HCT116 (cell line): ENCODE measurements at places on chromosomes 11 and 22. TPM values are rescaled to one million over a fixed set of nuclear protein-coding genes. Genes with fewer than 3 reads are reported as not detected.

Gene ADM
- total RNA-seq = 87.2 TPM

GRCh38 chr11:3830088-3830487 is 10.7 kb downstream of the RHOG start:
- no peaks in the 10 kb centered on the region for H3K4me1 ChIP-seq

Gene NCR3LG1
- 1.5 TPM for total RNA-seq

GRCh38 chr11:120869097-120869496 is 154.8 kb upstream of the TBCEL start:
- no peaks in the 10 kb centered on the region for H3K4me1 ChIP-seq
- H3K4me3 ChIP-seq = no peak overlapping the region
- DNase-seq = no peak
- peaks cover 35% of the 10 kb centered on the region for H3K27me3 ChIP-seq
- no peak overlapping the region for H3K27ac ChIP-seq

DNA sequence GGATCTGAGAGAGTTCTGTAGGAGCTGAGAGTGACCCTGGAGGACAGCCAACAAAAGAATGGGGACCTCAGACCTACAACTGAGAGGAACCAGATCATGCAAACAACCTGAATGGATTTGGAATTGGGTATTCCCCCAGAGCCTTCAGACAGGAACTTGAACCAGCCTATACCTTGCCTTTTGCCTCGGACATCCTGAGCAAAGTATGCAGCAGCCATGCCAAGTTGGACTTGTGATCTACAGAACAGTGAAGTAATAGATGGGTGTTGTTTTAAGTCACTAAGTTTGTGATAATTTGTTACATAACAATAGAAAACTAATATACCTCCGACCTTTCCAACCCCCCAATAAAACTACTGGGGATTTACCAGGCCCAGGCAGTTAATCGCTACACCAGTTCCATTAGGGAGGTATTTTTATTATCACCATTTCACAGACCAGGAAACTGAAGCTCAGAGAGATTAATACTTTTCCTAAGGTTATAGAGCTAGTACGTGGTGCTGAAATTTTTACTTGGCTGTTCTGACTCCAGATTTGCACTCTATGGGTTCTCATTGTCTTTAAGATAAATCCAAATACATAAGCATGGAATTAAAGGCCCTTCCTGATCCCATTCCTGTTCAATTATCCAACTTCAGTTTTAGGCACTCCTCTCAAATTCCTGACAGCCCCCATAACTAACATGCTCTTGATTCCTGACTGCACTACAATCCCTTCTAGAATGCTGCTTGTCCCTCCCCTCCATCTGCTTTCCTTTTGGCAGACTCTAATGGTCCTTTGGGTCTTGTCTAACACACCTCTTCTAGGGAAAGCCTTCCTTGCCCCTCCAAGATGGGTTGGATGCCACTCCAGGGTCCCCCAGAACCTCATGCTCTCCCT is 1.7 kb upstream of the RASSF10 start:
- no peak for DNase-seq
- H3K4me1 ChIP-seq = no peaks in the 10 kb centered on the region
- no peak overlapping the region for H3K4me3 ChIP-seq
- no peaks in the 10 kb centered on the region for H3K27me3 ChIP-seq
- no peaks in the 10 kb centered on the region for H3K36me3 ChIP-seq

DNA sequence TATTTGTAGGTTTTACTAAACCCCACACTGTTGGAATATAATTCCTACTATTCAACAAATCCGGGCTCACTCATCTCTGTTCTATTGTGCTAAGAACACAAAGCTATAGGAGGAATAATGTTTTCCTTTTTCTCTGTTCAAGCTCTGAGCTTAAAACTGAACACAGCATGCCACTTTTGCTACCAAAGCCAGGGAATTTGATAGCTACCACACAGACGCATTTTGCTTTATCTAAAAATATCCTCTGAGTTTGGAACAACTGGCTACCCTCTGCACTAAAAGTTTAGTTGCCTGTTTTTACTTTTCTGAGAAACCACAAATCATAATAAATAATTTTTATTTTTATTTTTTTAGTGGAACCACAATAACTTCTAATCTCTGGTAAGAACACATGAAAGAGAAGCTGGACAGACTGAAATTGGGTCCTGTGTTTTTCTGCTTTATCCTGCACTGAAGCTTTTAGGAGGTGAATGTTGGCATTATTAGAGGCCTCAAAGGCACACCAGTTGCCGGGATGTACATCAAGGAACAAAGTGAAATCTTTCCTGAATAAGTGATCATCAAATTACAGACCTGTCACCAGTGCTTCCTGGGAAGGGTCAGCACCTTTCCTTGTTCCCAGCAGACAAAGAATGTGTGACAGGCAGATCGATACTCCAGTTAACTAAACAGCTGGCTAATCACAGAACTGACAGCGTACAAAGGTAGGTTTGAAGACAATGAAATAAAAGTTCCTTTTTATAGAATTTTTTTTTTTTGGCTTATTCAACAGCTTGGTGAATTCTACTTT is 523.2 kb upstream of the TENM4 start:
- DNase-seq = no peak
- no peaks in the 10 kb centered on the region for H3K27me3 ChIP-seq
- no peaks in the 10 kb centered on the region for H3K36me3 ChIP-seq
- H3K27ac ChIP-seq = no peak overlapping the region
- H3K4me3 ChIP-seq = no peak overlapping the region
- H3K4me1 ChIP-seq = no peaks in the 10 kb centered on the region

Gene DUSP8
- total RNA-seq = 10.2 TPM

DNA sequence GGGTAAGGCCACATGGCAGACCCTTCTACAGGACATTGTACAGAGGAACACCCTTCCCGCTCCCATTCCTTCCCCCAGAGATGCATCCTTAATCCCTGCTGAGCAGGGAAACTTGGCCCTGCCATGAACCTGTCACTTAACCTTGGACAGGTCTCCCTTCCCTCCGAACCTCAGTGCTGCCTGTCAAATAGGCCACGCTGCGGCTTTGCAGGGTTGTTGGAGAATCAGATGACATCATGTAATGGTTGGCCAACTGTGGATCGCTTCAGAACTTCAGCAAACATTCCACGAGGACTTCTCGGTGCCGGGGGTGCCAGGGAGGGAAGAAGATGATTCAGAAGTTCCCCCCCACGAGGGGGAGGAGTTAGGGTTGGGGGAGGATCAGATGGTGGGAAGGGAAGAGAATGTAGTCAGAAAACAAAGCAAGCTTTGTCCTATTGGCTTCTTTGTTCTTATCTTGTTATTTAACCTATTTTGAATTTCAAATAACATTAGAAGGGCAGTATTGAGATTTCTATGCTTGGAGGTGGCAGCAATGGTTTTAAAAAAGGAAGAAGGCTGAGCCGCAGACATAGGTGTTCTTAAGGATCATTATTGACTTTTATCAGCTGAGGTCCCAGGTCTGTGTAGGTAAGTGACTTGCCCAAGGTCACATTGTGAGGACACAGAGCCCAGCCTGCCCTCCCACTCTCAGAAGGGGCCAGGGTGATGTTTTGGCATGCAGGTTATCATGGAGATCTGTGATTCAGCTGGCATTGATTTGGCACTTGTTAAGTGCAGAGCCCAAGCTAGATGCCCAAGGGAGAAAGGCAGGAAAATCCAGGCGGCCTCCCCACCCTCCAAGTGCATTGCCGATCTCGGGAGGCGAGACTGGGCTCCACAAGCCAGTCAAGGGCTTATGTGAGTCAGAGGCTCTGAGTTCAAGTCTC is 3.1 kb downstream of the CDC42EP1 start:
- H3K27ac ChIP-seq = peak overlapping the region; percentile 99
- peak overlapping the region; percentile 82 for H3K4me3 ChIP-seq
- peaks cover 43% of the 10 kb centered on the region; the same call in 1 of the 2 replicates for H3K36me3 ChIP-seq
- H3K27me3 ChIP-seq = no peaks in the 10 kb centered on the region
- H3K4me1 ChIP-seq = peaks cover 81% of the 10 kb centered on the region

DNA sequence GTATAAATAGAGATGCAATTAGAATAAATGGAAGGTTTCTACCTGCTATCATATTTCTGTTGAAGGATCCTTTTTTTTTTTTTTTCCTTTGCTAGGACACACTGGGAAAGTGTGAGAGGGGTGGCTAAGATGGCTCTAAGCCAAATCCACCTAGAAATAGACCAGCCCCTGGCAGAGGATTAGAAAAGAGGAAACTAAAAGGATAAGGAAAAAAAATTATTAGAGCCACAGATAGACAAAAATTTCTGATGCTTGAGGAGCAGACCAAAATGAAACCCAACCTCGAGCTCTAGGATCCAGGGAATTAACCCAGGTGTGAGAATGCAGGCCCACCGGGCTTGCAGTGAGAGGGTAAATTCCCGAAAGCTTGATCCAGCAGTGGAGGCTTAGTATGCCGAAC is 262.3 kb downstream of the CADM1 start:
- H3K36me3 ChIP-seq = no peaks in the 10 kb centered on the region
- no peak for DNase-seq
- H3K4me3 ChIP-seq = no peak overlapping the region
- no peaks in the 10 kb centered on the region for H3K27me3 ChIP-seq
- no peaks in the 10 kb centered on the region for H3K4me1 ChIP-seq

GRCh38 chr22:19376247-19376646 is 55.3 kb downstream of the HIRA start:
- peaks cover 9% of the 10 kb centered on the region for H3K4me1 ChIP-seq
- no peak overlapping the region for H3K27ac ChIP-seq
- no peak overlapping the region for H3K4me3 ChIP-seq
- DNase-seq = no peak

- H3K27ac ChIP-seq = no peak overlapping the region
- H3K4me1 ChIP-seq = peaks cover 8% of the 10 kb centered on the region; the same call in 1 of the 2 replicates
- H3K27me3 ChIP-seq = 0 out of 2 replicates have a peak, but pooled peaks cover 7% of the 10 kb centered on the region
- no peaks in the 10 kb centered on the region for H3K36me3 ChIP-seq
- no peak overlapping the region for H3K4me3 ChIP-seq
Observed at GRCh38 chr11:134047586-134047999, 21.3 kb upstream of the JAM3 start.

DNA sequence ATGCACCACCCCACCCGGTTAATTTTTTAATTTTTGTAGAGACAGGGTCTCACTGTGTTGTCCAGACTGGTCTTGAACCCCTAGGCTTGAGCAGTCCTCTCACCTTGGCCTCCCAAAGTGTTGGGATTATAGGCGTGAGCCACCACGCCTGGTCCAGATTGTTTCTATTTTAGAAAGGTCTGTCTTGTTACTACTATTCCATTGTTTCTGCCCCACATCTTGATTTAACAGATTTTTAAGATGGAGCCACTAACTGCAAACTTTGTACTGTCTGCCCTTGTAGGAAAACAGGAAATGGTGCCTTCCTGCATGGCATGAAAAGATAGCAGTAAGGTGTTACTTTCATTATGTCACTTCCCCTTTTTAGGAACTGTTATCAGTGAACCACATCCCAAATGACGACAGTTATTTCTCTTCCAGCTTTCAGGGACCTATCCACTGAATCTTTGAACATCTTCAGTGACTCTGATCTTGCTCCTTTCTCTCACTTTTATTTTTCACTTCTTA is 23.2 kb downstream of the TAF1D start:
- no peak overlapping the region for H3K27ac ChIP-seq
- H3K27me3 ChIP-seq = no peaks in the 10 kb centered on the region
- H3K4me3 ChIP-seq = no peak overlapping the region
- H3K4me1 ChIP-seq = no peaks in the 10 kb centered on the region

GRCh38 chr11:2649400-2649799 is 50.4 kb downstream of the KCNQ1OT1 start:
- H3K27me3 ChIP-seq = no peaks in the 10 kb centered on the region
- H3K36me3 ChIP-seq = no peaks in the 10 kb centered on the region
- no peak overlapping the region for H3K4me3 ChIP-seq
- no peaks in the 10 kb centered on the region for H3K4me1 ChIP-seq
- no peak overlapping the region for H3K27ac ChIP-seq

Gene TSSK2
- total RNA-seq = not detected

Gene MADD
- 37.1 TPM for total RNA-seq

GRCh38 chr22:26587991-26588613 is 1.8 kb downstream of the TPST2 start:
- H3K36me3 ChIP-seq = no peaks in the 10 kb centered on the region
- H3K27me3 ChIP-seq = no peaks in the 10 kb centered on the region
- peaks cover 19% of the 10 kb centered on the region for H3K4me1 ChIP-seq
- no peak for DNase-seq
- no peak overlapping the region for H3K4me3 ChIP-seq
- no peak overlapping the region for H3K27ac ChIP-seq

GRCh38 chr22:20940186-20940651 is 23.0 kb downstream of the CRKL start:
- no peak for DNase-seq
- no peaks in the 10 kb centered on the region for H3K27me3 ChIP-seq
- peaks cover 10% of the 10 kb centered on the region for H3K4me1 ChIP-seq
- H3K4me3 ChIP-seq = no peak overlapping the region

Gene NPTXR
- 12.8 TPM for total RNA-seq
